ENCODE measurements at places on chromosomes 16 and 17.

- DNase-seq, result peak; percentile 94
These were observed 30.6 kb downstream of the METRNL start for GRCh38 chr17:83109793-83110645.

GRCh38 chr17:68052810-68053209 is 17.3 kb downstream of the KPNA2 start:
- no peak for DNase-seq

DNA sequence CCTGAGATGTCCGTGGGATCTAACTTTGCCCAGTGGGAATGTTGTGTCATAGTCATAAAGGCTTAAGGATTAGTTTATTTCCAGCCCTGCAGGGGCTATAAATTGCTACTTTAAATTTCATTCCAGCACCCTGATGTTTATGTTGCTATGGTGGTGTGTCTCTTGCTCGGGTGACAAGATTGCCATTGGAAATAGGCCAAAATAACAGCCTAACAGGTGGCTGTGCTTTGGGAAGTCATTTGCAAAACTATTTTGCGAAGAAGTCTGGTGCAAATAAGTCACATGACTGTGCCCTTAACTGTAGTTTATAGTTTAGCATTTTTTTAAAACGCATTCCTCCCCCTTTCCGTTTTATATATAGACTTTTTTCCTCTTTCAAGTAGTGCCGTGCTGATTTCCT is 23.1 kb downstream of the PITPNC1 start:
- no peak for DNase-seq

GRCh38 chr17:10111907-10112452 is 86.4 kb downstream of the GAS7 start:
- DNase-seq, result no peak

DNA sequence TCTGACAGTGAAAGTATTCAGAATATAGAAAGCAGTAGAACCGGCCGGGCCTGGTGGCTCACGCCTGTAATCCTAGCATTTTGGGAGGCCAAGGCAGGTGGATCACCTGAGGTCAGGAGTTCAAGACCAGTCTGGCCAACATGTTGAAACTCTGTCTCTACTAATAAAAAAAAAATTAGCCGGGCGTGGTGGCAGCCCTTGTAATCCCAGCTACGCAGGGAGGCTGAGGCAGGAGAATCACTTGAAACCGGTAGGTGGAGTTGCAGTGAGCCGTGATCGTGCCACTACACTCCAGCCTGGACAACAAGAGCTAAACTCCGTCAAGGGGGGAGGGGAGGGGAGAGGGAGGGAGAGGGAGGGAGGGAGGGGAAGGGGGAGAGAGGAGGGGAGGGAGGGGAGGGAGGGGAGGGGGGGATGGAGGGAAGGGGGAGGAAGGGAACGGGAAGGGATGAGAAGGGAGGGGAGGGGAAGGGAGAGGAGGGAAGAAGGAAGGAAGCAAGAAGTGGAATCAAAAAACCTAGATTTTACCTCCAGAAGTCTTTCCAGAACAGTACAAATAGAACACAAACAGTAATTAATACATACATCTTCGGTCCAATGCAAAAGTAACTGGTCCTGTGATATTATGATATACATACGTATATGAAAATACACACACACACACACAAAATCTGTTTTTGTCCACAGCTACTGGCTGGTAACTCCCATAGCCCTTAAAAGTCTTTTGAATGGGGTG is 10.9 kb upstream of the NT5C start:
- no peak for DNase-seq

DNA sequence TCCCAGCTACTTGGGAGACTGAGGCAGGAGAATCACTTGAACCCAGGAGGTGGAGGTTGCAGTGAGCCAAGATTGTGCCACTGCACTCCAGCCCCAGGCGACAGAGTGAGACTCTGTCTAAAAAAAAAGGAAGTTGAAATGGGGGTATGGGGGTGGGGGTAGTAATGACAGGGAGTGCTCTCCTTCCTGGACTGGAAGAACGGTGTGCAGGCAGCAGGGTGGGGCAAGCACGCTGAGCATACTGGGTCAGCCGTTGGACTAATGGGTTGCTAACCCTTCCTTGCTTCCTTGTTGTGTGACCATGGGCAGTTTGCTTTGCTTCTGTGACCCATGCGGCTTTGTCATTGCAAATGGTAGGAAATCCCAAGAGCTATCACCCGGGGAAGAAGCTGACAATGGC is 16.5 kb downstream of the KATNIP start:
- no peak for DNase-seq

DNA sequence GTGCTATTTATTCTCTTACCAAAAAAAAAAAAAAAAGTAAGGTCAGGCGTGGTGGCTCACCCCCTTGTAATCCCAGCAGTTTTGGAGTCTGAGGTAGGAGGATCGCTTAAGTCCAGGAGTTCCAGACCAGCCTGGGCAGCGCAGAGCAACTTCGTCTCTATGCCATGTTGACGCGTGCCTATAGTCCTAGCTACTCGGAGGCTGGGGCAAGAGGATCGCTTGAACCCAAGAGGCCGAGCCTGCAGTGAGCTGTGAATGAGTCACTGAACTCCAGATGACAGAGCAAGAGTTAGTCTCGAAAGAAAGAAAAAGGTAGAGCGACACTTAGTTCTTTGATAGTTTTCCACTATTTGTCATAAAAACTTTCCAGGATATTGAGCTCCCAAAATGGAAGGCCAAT is 1.4 kb upstream of the TENT4B start:
- no peak for DNase-seq

GRCh38 chr16:4745274-4745569 is 10.9 kb downstream of the DNAAF8 start:
- DNase-seq, result no peak

DNA sequence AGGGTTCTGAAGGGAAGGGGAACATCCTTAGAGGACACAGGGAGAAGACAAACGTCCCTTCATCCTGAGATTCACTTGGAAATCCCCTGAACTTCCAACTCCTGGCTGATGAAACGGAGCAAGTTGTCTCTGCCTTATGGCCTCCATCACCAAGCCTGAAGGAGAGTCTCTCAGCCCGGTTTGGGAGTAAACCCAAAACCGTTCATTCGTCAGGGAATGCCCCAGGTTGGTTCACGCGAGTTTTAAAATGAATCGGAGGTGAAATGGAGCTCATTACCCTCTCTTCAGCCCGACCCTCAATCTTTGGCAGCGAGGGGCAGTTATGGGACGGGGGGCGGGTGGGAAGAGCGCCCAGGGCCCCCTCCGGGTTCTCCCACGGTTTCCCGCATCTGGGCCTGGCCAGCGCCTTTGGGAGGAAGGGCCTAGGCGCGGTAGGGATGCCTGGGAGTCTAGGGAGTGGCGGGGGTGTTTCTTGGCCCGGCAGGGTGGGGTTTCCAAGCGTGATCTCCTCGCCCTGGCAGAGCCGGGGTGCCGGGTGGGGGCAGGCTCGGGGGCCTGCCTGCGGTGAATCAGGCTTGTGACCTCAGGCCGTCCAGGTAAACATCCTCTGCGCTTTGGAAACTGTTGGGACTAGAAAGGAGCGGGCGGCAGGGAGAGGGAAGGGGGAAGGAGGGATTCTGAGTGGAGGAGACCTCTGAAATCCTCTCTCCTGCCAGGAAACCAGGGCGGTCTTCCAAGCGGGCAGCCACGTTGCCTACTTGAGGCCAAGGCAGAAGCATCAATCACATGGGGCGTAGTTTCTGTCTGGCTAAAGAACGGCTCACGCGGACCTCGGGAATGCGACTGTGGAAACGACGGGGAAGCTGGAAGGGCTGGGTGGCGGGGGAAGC is 24.1 kb upstream of the HOXB13 start:
- DNase-seq, result no peak

- DNase-seq, result no peak
These were observed 67.5 kb downstream of the MARF1 start for GRCh38 chr16:15575293-15576049.

DNA sequence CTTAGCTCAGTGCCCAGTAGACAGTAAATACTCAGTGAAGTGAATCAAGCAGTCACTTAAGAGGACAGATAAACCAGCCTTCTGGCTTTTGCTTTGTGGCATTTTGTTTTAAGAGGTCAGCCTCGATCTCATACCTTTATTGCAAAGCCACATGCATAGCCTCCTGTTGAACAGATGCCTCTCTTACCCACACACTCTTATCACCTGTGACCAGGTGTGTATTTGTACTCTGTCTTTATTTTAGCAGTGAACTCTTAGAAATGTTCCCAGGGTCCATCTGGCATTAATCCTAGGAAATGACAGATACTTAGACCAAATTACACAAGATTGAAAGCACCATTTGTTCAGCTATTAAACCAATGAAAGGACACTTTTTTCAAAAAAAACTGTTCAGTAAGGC is 1426.5 kb downstream of the CDH11 start:
- no peak for DNase-seq

DNA sequence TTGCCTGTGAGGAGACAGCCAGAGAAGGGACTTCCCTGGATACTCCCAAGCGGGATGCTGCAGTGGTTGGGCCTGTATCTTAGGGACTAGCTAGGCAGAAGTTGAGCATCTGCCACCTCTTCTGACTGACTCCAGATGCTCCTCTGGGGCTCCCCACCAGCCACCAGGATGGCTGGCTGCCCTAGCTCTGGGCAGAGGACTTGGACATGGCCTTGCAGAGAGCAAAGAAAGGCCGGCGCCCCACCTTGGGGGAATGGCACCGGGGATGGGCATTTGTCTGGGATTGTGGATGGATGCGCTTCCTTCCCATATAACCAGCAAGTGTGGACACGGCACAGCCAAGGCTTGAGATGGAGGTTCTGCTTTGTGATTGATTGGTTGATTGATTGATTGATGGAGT is 69.0 kb downstream of the OR1D5 start:
- no peak for DNase-seq

DNA sequence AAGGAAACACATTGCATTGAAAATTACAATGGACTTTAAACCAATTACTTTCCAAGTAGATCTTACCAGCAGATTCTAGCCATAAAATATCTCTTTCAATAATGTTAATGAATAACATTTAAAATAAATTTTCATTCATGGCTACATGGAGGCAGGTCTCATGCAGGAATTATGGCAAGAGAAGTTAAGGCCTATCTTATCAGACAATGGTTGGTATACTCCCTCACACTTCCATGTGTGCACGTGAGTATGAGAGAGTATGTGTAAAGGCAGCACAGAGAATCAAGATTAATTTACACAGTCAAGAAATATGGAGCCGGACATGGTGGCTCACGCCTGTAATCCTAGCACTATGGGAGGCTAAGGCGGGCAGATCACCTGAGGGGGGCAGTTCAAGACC is 76.5 kb downstream of the HELZ start:
- DNase-seq, result no peak

DNA sequence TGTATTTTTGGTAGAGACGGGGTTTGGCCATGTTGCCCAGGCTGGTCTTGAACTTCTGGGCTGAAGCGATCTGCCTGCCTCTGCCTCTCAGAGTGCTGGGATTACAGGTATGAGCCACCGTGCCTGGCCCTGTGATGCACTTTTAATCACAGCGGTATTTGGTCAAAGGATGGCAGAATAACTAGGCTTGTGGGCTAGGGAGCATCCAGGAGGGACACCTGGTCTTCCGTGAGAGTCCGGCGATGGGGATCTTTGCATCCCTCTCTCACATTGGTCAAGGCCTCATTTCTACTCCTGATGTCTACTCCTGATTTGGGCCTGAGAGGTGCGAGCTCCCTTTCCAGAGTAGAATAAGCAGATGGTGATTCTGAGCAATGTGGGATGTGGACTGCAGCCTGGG is 257.9 kb upstream of the CACNG5 start:
- no peak for DNase-seq

- no peak for DNase-seq
These were observed 16.8 kb upstream of the CCL1 start for GRCh38 chr17:34379868-34380267.

DNA sequence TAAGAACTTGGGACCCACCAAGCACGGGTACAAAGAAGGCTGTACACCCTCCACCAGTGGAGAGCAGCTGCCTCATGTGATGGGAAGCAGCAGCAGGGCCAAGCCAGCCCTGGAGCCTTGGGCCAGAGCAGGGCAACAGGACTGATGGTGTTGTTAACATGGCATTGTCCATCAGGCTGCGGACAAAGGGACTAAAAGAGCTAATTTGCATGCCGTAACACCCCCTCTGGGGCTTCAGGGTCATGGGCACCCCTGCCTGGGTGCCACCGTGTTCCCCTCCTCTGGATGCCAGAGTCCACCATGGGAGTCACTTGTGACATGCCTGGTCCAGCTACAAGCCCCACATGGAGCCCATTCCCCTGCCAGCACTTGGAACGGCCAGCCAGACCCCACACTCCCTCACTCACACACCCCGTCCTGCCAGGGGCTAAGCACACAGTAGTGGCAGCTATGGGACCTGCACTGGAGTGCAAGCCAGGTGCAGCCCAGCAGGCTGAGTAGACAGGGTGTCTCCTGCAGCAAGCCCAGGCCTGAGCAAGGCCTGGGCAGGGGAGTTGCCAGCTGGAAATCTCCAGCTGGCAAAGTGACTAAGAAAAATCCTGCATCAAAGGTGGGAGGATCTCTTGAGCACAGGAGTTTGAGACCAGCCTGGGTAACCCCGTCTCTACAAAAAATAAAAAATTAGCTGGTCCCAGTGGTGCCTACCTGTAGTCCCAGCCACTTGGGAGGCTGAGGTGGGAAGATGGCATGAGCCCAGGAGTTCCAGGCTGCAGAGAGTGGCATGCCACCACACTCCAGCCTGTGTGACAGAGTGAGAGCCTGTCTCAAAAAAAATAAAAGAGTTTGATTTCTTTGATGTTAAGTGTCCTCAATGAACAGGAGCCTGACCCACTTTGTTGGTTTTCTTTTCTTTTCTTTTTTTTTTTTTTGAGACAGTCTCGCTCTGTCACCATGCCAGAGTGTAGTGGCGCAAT is 33.7 kb downstream of the NOL11 start:
- no peak for DNase-seq

DNA sequence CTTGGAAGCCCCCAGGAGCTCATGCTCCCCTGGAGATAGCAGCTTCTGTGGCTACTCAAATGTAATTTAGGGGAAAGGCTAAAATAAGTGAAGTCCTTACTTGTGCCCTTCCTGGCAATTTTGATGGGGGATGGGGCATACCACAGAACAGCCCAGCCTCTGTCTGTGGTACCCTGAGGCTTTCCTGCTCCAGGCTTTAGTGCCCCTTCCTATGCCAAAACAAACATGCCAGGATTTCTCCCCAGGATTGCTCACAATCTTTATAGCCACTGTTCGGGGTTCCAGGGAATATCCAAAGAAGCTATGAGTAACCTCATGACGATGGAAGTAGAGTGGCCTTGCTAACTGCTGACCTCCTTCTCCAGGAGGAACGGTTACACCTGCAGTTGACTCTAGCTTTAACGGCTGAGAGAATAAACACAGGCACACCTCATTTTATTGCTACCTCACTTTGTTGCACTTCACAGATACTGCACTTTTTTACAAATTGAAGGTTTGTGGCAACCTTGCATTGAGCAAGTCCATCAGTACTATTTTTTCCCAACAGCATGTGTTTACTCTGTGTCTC is 24.9 kb downstream of the CCL4 start:
- no peak for DNase-seq
